ENCODE measurements at places on chromosomes 3 and 15. TPM values are rescaled to one million over a fixed set of nuclear protein-coding genes. Genes with fewer than 3 reads are reported as not detected.

DNA sequence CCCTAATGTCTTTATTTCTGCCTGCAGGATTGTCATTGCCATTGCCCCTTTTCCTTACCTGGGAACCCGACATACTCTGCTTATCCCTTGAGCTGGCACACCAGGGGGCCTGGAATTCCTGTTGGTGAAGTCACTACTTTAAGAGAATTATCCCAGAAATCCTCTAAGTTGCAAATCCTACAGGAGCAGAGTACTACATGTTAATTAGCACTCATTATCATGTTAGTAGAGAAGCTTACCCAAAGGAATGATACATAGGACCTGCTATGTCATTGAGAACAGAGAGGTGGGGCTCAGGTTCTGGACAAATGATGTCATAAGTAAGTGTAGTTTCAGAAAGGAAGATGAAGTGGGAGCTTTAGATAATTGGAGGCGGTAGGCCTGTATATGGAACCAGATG lies 27.4 kb downstream of the SCG5 start:
- no peak for DNase-seq

The PTX3 gene
- total RNA-seq = 0.23 TPM

The GOLGA8Q gene
- total RNA-seq = 0.53 TPM

- no peak for DNase-seq
Observed at GRCh38 chr3:53328746-53329145, 18.6 kb downstream of the DCP1A start.

Measured in left lobe of liver (tissue), 2 donors.